ENCODE measurements at places on chromosomes 5 and 9.

DNA sequence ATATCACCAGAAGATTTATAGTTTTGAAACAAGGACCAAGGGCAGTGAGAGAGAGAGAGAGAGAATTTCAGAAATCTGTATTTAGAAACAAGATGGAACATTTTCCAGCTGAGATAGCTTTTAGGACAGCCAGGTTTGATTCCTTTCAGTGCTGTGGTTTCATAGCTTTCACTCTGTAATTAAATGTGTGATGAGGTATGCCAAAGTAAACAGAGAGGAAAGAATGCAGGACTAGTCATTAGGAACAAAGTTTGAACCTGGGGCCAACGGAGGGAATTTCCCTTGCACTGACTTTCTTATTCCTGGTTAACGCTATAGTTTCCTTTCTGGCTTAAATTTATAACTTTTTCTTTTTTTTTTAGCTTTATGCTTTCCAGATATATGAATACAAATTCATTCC lies 10.0 kb upstream of the CCL28 start:
- no peak for DNase-seq

DNA sequence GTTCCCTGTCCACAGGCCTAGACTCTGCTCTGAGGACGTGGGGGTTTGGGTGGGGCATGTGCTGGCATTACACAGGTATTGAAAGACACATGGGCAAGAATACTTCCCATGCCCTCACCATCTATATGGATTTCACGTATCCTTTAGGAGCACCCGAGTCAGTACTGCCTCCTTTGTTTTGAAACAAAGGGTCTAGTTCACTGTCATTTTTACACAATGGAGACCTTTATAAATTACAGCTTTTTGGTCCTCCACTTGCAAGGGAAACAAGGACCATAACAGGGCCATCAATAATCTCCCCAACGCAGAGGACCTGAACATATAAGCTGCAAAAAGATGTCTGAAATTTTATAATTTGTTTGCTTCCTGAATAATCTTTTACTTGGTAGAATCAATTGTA lies 24.9 kb upstream of the CRHBP start:
- DNase-seq, result no peak

DNA sequence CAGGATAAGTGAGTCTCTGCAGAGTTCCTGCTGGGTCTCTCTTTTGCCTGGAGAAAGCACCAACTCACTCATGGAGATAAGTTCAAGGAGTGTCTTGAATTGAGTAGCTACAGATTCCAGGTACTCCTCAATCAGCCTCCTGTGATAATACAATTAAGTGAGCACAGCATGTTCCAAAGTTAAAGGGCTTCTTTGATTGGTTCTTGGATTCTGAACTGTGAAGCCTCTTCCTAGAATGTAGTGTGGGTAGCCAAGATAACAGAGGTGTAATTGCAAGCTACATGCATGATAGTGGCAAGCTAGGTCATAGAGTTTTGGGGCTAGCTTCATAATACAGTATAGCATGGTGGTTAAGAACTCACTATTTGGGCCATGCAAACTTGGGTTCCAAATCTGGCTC lies 23.2 kb upstream of the CARNMT1 start:
- DNase-seq, result no peak

DNA sequence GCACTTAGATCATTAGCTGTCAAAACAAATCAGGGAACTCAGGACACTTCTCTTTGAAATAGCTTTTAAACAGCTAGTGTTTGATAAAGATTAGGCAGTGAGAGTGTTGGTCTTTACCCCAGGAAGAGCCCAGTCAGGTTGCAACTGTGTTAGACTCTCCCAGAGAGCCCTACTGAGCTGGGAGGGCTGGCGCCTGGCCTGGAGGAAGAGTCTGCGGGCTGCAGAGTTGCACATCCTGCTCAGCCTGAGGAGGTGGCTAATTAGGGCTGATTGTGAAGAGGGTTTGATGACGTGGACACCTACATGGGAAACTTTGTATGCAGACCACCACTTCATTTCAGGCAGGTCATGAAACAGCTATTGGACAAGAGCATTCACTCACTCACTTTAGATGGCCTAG lies 112.0 kb downstream of the TMEM174 start:
- no peak for DNase-seq

GRCh38 chr5:153998010-153998409 lies 40.7 kb downstream of the FAM114A2 start:
- no peak for DNase-seq

DNA sequence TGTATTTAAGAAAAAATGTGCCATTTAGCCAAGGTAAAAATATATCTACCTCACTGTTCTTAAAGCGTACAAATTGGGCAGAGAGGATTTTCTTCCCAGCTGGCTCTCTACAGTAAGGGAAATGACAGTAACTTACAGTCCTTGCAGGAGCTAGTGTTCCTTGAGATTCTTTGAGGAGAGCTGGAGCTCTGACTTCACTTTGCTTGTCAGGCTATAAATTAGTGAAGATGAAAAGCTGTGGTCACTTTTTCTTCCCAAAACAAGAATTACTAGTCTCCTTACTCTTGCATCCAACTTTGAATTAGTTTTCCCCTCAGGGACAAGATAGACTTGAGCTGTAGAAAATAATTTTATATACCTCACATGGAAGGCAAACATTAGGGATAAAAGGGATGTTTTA lies 129.9 kb downstream of the ZSWIM6 start:
- no peak for DNase-seq

- no peak for DNase-seq
Measured at GRCh38 chr9:83505282-83505681, 32.9 kb downstream of the FRMD3 start.

DNA sequence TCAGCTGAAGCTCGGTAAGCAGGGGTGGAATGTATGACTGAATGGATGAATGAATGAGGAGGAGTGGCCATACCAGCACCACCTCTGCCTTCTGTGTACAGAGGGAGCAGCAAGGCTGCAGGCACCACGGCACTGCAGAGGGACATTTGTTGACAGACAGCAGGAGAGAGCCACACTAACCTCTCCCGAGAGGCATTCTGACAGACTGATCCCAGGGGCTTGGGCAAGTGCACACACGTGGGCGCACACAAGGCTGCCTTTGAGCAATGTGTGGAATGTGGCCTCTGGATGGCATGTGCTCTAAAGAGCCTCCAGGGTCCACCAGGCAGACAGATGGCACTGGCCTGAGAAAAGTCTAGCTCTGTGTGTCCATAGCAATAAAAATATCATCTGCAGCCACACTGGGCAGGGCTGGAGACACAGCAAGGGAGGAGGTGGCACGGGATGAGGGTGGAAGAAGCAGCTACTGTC lies 111.8 kb downstream of the ACTL7B start:
- no peak for DNase-seq

- DNase-seq, result no peak
Measured at GRCh38 chr9:71990466-71990865, 69.9 kb downstream of the C9orf57 start.

DNA sequence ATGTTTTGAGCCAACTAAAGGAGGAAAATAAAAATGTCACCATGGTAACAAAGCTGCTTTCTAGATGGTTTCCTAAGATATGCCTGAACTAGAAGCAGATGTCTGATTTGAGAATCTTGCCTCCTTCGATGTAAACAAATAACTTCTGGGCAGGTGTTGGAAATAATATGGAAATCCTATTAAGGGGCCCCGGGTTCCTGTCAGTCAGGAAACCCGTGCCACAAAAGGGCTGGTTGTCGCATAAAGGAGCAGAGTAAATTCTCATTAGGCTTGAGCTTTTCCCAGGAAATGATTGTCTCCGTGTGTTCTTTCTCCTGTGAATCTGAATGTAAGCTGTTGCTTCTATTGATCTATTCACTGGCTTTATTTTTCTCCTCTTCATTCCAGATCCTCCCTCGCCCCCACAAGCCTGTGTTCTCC lies 90.8 kb downstream of the TLE4 start:
- DNase-seq, result no peak

GRCh38 chr9:34437006-34437925 lies 21.1 kb downstream of the FAM219A start:
- DNase-seq, result no peak

- DNase-seq, result no peak
Measured at GRCh38 chr5:121503111-121503840, 348.4 kb upstream of the FTMT start.

DNA sequence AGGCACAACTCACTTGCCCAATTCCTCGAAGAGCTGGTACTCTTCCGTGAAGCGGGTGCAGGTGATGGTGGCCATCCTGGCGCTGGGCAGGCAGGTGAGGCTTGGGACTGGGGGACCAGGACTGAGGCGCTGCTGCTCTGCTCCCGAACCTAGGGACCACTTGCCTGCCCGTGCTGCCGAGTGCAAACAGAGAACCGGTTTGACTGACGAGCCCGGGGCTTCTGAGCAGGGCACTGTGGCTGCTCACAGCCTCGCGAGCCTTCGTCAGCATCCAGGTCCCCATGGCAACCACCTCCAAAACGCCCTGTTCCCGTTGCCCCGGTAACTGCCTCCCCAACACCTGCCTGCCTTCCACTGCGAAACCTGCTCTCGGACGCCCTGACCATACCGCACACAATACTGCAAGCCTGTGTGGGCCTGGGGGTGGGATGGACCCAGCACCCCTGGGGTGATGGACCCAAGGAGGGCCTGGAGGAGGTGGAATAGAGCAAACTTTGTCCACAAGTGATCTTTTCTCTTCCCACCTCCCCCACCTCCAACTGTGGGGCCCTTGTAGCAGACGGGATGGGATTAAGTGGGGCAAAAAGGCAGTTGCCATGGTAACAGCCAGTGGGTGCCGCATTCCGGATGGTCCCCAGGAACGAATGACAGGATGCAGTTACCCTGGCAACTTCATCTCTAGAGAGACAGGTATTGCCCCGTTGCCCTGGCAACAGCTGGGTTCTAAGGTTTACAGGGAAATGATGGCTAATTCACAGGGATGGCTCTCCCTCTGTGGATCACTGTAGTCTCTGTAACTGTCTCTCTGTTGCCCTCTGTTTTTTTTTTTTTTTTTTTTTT lies at the start of gene CAMK2A:
Gene CAMK2A (minus strand): TSS at position 223 of the 840 bp plus-strand sequence. CDS start 148 bp downstream, at position 75.
- DNase-seq, result no peak

DNA sequence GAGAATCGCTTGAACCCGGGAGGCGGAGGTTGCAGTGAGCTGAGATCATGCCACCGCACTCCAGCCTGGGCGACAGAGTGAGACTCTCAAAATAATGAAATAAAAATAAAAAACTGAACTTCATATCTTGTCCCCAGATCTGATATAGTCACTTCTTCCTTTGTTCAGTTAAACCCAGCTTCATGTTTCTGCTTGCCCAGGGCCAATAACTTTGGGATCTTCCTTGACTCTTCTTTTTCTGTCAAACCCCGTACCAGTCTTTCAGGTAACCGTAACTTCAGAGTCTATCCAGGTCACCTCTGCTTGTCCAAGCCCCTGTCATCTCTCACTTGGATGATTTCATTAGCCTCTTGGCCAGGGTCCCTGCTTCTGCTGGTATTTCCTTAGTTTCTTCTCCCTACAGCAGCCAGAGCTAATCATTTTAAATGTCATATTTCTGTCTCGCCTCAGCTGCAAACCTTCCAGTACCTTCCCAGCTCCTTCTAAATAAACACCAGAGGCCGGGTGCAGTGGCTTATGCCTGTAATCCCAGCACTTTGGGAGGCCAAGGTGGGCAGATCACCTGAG lies 19.7 kb upstream of the ABL1 start:
- no peak for DNase-seq

- no peak for DNase-seq
Measured at GRCh38 chr5:180670586-180671359, 21.4 kb upstream of the FLT4 start.

Measured in activated CD8-positive, alpha-beta memory T cell treated with anti-CD3 and anti-CD28 coated beads for 48 hours (primary cell).